Spinal cord (tissue), 10 donors: ENCODE measurements at places on chromosomes 3 and 15.

- DNase-seq: no peak
Observed at GRCh38 chr3:25461946-25462345, 33.9 kb downstream of the RARB start.

- DNase-seq: no peak
Observed at GRCh38 chr3:128307029-128307633, 153.8 kb downstream of the EEFSEC start.

DNA sequence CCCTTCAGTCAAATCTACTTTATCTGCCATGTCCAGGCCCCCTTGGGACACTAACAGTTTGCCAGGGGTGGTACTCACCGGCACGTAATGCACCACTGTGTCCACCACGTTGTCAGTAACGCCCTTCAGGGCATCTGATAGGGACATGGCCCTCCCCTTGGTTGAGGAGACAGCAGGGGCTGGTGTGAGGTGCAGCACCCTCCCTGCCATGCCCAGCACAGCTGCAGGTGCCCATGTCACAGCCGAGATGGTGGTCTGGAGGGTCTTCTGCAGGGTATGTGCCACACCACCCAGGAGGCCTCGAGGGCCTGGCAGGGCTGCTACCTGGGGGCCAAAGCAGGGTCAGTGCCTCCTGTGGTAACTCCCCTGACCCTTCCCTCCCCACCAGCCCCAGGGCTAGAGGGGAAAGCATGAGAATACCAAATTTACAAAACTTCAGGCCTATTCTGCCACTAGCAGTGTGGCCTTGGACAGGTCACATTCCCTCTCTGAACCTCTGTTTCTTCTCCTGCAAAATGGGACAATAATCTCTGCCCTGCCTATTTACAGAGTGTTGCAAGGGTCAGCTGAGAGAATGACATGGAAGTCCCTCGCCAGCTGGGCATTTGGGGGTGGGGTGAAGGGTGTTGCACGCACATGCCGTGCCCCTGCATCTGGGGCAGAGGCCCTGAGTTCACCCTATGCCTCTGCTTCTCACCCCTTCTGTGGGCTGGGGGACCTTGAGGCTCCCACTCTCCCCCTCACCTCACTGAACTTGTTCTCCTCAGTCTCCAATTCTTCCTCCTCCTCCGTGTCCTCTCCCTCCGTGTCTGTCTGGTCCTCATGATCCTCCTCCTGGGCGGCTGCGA lies 11.8 kb upstream of the KIF7 start:
- no peak for DNase-seq

DNA sequence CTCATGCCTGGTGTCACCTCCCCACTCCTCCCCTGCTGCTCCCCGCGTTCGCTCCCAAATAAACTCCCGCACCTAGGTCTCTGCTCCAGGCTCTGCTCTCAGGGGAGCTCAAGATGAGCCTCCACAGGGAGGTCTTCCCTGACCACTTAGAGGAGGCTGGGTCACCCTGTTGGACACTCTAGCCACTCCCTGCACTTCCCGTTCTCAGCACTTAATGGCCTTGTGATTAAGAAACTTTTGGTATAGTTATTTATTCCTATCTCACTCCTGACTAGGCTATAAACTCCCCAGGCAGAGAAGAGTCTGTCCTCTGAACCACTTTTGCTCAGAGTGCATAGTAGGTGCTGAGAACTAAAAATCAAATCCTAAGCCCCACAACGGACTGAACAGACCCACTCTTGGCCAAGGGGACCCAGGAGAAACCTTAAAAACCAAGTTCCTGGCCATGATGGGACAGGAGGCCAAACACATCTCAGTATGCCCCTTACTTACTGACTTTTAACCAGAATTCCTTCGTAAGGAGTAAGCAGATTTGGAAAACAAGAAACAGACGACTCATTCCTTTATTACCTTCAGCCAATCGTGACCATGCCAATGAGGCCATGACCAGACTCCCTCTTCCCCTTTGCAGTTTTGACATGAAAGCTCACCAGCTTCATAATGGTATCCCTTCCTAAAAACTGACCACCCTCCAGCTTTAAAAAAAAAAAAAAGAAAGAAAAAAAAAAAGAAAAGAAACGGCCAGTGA lies 69.0 kb upstream of the HRH1 start:
- DNase-seq: no peak

DNA sequence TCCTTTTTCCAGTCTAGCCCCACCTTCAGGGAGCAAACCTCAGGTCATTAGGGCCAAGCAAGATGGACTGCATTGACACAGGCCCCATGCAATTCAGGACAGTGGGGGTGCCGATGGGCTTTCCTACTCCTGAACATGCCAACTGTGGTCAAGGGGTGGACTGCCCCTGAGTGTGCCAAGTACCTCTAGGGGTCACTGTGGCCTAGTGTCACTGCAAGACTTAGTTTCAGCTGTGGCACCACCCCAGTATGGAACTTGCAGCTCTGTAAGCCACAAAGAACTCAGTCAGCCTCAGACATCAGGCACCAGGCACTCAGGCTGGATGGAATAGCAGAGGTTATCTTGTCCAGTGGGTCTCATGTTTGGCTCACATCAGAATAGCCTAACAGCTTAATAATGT lies 32.3 kb downstream of the EXOG start:
- DNase-seq: no peak

DNA sequence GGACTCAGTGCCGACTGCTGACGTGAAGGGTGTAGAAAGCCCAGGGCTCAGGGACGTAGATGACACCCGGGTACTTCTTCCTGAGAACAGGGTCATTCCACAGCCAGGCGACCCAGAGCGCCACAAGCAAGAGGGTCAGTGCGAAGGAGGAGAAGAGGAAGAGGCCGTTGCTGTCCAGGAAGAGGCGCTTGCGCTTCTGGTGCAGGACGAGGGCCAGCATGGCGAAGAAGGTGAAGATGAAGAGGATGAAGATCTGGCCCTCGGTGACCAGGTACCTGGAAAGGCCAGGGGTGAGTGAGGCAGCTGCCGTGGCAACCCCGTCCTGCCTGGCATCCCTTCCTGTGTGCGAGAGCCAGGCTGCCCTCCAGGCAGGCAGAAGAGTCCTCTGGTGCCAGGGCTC lies 3.0 kb upstream of the CALML4 start:
- no peak for DNase-seq

GRCh38 chr3:161644891-161645635 lies 148.5 kb downstream of the OTOL1 start:
- DNase-seq: peak; percentile 57
